Effector CD8-positive, alpha-beta T cell (primary cell): ENCODE measurements at places on chromosomes 5 and 9.

DNA sequence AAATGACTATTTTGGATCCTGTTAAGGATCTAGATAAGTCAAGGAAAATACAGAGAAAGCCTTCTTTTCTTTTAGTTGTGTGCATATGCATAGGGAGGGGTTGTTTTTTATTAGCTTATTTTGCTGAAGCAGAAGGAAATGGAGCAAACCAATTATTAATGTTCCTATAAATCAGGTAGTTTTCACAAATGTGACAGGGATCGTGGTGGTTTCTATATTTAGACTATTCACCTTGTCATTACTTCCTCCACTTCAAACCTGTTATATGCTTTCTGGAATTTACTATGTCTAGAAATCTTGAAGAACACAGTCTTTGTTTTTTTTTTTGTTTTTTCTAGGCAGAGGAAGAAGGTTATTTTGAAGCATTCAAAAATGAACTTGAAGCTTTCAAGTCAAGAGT lies 22.2 kb downstream of the CDC37L1 start:
- no peak for DNase-seq

DNA sequence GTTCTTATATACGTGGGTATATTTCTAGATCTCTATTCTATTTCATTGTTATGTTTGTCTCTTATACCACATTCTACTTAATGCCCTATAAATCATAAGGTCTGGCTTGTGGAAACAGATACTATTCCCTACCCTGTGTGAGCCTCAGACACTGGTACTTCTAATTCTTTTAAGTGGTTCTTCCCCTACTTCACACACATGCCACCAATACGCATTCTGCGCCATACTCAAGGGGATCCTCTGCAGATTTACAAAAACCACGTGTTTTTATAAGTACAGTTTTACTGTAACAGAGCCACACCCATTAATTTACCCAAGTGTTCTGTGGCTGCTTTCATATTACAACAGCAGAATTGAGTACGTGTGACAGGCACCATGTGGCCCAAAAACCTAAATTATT lies 195.6 kb downstream of the SAXO1 start:
- DNase-seq, result no peak

GRCh38 chr9:133602277-133602676 lies 6.9 kb downstream of the FAM163B start:
- no peak for DNase-seq

DNA sequence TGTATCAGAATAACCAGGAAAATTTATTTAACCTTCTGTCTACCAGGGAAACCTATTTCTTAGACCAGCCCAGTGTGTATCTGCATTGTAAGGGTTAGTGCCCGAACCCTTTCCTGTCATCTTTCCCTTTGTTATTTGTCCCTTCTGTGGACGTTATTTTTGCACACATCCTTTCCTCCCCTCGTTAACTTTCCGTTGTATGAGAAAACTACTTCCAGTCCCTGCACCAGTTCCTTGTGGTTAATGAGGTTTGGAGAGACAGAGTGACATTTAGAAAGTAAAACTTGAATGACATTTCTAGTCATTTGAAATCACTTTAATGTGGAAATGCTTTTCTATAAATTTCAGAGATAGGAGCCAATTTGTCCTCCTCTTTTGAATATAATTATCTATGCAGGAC lies 4.3 kb upstream of the IFNB1 start:
- DNase-seq, result no peak

GRCh38 chr9:126605792-126606482 lies 7.8 kb upstream of the LMX1B start:
- DNase-seq, result no peak

DNA sequence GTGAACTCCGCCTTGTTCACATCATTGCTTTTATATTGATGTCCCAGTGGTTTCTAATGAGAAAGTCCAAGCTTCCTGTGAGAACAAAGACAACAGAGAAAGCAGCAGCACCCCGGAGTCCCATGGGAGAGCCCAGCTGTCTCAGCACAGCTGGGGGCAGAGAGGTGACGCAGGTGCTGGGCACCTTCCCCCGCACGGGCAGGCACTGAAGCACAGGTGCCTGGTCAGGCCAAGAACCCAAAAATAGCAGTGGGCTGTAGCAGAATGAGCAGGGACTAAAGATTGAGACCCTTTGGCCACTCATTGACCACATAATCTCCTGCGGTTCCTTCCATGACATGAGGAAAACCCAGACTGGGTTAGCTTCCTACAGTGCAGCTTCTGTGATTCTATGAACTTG lies 18.8 kb downstream of the SRD5A1 start:
- DNase-seq, result no peak

DNA sequence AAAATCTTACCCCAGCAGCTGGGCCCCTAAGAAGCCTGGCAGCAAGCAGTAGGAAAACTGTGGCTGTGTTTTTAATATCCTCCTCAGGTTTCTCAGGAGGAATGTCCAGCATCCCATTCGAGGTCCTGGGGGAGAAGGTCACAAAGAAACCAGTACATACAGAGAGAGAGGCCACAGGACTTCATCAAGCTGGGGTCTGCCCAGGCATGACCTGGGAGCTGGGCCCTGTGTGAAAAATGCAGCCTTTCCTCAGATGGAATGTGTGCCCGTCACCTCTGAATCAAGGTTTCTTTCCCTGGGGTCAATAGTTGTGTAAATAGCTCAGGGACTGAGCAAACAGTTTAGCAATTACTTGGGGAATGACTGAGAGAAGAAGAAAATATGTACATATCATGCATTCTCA lies 33.9 kb upstream of the RAD23B start:
- DNase-seq, result no peak
